Epithelial cell of esophagus (primary cell): ENCODE measurements at places on chromosomes 6 and 20.
A peak's percentile ranks its signal among the peaks of the same experiment; 100 is the strongest.

DNA sequence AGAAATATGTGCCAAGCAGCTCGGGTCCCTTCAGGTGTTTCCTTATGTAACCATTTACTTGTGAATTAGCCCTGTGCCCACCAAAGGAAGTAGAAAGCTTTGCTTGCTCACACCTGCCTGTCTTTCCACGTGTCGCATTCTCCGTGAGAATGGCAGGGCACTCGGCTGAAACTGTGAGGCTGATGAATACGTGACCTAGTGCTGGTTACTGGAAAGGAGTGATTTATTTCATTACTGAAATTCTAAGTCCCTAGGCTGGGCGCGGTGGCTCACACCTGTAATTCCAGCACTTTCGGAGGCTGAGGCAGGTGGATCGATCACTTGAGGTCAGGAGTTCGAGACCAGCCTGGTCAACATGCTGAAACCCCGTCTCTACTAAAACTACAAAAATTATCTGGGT, 45.9 kb upstream of the TULP1 start:
- no peak for DNase-seq

DNA sequence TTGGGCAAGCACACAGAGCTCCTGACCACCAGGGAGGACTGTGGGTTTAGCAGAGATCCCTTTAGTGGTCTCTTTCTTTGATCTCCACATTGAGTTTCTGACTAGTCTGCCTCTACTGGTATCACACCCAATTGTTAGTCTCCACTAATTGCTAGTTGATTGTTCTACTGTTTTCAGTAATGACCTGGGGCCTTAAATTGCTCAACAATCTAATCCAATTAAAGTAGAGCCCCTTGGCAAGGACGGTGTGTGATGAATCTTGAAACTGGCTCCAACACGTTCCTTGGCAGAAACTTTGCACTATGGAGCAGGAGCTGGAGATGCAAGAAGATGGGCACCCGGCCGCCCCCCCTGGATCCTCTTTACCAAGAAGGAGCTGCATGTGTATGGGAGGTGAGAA, 12.3 kb downstream of the FAM50B start:
- DNase-seq, result peak; percentile 76

- peak; percentile 44 for DNase-seq
Measured at GRCh38 chr6:166615059-166615770, 11.8 kb downstream of the RPS6KA2 start.

DNA sequence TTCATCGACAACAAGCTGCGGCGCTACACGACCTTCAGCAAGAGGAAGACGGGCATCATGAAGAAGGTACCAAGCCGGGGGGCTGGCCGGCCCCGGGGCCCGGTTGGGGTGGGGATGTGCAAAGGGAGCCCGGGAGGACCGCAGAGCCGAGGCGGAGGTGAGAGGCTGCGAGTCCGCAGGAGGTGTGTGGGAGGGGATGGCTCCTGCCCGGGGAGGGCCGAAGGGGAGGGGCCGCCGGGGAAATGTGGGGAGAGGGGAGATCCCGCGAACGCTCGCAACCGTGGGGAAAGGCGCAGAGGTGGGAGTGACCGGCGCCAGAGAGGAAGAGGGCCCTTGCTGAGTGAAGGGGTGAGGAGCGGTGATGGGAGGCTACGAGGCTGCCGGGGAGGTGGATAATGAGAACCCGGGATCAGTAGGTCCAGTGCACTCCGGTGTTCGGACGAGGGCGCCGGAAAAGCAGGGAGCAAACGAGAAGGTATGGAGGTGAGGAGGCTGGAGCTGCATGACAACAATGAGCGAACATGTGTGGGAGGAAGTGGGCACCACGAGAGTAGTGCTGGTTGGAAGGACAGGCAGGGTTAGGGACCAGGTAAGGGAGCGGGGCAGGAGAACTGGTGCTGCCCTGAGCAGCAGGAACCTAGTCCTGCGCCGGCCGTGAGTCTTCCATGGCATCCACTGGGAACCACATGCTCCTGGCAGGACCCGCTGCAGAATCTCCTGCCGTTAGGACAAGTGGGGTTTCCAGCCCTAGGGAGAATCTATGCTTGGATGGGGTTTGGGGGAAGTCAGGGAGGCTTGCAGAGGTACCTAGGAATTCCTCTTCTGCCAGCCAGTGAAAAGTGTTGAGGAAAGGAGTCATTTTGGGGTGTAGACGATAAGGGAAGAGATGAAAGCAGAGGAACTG, 1.3 kb downstream of the SRF start:
- DNase-seq, result peak; percentile 45

DNA sequence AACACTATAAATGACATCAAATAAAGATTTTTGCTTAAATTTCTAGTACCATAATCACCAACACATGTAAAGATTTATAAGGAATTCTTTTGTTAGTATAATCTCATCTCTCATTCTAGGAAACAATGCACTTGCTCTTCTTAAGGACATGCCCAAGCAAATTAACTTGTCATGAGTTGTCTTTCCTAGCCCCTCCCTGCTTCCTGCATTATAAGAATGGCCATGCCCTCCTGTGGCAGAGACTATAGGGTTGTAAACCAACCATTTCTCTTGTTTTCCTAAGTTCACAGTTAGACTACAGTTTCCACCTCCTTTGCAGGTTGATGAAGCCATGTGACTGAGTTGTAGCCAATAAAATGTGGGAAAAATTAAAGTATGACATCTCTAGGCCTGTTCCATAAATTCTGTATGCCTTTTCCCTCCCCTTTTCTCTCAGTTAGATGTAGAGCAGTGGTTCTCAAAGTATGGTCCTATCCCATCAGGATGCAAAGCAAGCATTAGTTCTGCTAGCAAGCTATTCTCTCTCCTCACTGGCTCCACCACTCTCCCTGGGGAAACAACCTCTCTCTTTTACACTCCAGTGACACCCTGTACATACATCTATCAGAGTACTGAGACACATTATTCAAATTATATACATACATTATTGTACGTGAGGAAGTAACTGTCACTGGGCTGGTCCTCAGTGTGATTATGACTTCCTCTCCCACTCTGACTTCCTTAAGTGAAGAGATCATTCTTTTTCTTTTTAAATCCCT, 295.0 kb downstream of the PKHD1 start:
- DNase-seq, result peak; percentile 54

- DNase-seq, result no peak
Measured at GRCh38 chr6:134340179-134340975, 22.5 kb upstream of the SGK1 start.

- DNase-seq, result peak; percentile 100
Measured at GRCh38 chr6:150250826-150251225, 108.0 kb downstream of the PPP1R14C start.

- DNase-seq, result no peak
Measured at GRCh38 chr6:131776985-131777384, 30.8 kb upstream of the ENPP1 start.

DNA sequence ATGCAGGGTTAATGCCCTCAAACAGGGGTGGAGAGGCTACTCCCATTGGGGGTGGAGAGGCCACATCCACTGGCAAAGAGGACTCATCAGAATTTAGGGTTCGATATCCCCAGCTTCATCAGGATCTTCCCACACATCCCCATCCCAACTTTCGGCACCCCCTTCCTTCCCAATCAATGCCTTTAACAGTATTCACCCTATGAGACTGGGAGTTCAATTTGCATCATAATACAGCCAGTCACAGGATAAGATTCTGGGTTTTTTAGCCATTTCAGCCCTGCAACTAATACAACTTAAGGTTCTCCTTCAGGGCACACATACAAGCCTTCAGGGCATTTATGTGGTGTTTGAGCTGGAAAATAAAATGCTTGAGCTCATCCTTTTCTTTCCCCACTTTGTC, 80.9 kb downstream of the GMDS start:
- no peak for DNase-seq

- no peak for DNase-seq
Measured at GRCh38 chr6:137258170-137258569, 39.0 kb upstream of the IFNGR1 start.

GRCh38 chr20:8807480-8808201, 261.2 kb upstream of the PLCB4 start:
- no peak for DNase-seq

DNA sequence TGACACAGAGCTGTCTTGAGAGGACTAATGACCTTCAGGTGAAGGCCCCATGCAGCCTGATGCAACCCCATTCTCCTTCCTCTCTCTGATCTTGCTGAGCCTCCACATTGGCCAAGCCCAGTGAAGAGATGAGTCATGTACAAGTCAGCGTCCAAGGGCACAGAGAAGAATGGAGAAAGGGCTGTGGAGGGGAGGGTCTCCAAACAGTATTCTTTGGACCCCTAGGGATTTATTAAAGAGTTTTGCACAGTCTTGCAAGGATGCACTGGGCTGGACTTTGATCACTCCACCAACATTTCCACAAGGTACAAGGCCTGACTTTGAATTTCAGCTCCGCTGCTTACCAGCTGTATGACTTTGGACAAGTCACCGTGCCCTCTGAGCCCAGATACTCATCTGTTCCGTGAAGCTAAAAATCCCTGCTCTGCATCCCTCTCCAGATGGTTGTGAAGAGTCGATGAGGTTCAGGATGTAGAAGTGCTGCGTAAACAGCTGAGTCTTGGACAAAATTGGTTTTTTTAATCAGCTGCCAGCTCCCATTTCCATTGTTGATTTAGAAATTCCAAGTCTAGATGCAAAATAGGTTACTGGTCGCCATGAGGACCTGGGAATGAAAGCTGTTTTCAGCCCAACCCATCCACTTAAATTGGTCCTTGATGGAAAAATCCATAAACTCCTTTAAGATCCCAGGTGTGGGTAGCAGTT, 14.1 kb upstream of the KCNG1 start:
- peak; percentile 36 for DNase-seq

DNA sequence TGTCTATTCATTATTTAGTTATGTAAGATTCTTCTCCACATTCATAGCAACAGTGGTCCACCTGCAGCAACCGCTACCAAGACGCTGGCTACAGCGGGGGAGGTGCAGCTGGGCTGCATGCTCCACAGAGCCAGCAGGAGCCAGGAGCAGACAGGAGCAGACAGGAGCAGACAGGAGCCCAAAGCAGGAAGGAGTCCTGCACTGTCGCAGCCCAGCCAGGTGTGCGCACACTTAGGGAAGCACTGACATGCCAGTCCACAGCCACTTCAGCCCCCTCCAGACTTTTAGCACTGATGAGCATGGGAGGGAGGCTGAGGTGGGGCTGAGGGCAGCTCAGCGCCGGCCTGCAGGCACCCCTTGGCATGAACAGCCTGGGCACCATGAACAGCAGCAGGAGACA, 19.6 kb downstream of the KIF16B start:
- DNase-seq, result peak; percentile 8

DNA sequence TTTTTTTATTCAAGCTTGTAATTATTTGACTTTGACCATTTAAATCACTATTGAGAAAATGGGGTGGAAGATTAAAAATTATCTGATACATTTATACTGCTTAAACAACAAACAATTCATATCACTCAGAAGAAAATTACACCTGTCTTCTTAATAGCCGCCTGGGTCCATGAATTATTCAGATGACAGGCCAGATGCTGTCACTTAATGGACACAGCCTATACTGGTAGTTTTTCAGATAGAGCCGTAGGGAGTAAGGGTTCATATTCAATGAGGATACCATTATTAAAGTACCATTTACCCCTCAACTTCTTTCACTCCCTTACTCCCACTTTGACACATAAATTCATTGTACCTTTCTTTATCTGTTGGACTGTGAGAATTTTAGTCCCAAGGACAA, 1193.4 kb upstream of the MAP3K7 start:
- DNase-seq, result no peak

- DNase-seq, result no peak
Measured at GRCh38 chr6:29236060-29236459, 65.4 kb downstream of the OR2J2 start.

- DNase-seq, result no peak
Measured at GRCh38 chr20:57252559-57253162, 13.8 kb downstream of the BMP7 start.

DNA sequence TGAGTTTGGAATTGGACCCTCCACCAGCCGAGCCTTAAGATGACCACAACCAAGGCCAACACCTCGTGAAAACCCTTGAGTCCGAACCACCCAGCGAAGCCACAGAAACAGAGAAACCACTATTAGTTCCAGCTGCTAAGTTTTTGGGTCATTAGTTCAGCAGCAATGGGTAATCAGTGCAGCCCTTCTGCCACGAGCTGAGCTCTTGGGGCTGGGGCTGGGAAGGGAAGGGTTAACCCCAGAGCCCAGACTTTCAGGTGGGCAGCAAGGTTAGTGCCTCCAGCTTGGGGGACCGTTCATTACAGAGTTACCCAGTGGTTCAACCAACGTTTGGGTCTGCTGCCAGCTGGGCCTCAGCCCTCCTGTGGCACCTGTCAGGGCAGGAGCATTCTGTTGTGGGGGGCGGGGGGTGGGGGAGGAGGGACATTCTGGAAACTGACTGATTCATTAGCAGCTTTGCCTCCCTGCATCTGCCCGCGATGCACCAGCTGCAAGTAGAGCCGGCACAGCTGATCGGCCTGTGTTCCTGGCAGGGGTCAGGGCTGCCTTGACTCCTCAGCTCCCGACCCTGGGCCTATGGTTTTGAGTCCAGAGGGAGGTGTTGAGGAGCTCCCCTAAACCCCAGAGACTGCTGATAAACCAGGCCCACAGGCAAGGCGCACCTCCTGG, 52.7 kb downstream of the TGM2 start:
- DNase-seq, result no peak

DNA sequence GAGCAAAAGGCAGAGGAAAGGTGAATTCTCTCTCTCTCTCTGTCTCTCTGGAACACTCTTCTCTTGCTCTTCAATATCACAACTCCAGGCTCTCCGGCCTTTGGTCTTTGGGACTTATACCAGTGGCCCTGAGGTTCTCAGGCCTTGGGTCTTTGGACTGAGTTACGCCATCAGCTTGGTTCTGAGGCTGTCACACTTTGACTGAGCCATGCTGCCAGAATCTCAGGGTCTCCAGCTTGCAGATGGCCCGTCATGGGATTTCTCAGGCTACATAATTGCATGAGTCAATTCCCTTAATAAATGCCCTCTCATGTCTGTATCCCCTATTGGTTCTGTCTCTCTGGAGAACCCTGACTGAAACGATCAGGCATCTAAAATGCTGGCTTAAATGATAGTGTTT, 12.9 kb downstream of the BTN2A1 start:
- no peak for DNase-seq

- DNase-seq, result peak; percentile 55
Measured at GRCh38 chr6:111011360-111012142, 29.7 kb downstream of the RPF2 start.

DNA sequence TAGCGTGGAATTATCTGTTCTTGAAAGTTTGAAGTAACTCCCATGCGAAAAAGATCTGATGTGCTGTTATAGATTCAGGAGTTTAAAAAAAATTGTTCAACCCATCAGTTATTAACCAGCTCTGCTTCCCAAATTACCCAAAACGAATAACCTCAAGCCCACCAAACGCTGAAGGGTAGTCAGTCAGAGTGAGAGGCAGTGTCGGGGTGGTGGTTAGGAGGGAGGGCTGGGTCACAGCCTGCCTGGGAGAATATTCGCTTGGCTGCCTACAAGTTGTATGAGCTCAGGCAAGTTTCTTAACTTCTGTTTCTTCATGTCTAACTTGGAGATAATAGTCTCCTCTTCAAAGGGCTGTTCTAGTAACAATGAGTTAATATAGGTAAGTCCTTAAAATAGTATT, 114.6 kb downstream of the JPH2 start:
- DNase-seq, result no peak

DNA sequence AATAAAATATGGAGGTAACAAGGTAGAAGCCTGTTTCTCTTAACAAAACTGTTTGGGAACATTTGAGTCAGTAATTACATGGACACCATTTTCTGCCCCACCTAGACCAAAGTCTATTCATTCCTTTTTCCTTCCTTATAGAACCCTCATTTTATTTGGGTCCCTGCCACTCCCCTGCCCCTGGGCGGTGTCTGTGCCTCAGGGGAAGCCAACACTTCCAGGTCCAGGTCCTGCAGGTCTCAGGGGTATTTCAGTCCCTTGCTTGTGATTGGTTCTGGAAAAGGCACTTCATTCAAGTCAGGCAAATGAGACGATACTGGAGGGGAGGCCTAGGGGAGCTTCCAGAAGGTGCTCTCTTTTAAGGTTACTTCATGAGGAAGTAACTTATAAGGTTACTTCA, 42.3 kb downstream of the SLC35D3 start:
- no peak for DNase-seq
